ENCODE measurements at places on chromosomes 4 and X.

- no peak overlapping the region for H3K4me3 ChIP-seq
- no peak overlapping the region for H3K27ac ChIP-seq
- peaks cover 6% of the 10 kb centered on the region for H3K4me1 ChIP-seq
- DNase-seq: no peak
Observed at GRCh38 chr4:148305751-148306150, 136.5 kb downstream of the NR3C2 start.

DNA sequence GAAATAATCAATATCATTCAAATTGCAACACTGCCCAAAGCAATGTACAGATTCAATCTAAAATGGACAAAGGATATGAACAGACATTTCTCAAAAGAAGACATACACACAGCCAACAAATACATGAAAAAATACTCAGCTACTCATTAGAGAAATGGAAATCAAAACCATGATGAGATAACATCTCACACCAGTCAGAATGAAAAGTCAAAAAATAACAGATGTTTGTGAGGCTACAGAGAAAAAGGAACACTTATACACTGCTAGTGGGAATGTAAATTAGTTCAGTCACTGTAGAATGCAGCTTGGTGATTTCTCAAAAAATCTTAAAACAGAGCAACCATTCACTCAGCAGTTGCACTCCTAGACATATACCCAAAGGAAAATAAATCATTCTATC, 205.2 kb downstream of the DKK2 start:
- no peaks in the 10 kb centered on the region for H3K36me3 ChIP-seq
- no peaks in the 10 kb centered on the region for H3K27me3 ChIP-seq
- no peak overlapping the region for H3K4me3 ChIP-seq
- no peaks in the 10 kb centered on the region for H3K4me1 ChIP-seq
- DNase-seq: no peak

DNA sequence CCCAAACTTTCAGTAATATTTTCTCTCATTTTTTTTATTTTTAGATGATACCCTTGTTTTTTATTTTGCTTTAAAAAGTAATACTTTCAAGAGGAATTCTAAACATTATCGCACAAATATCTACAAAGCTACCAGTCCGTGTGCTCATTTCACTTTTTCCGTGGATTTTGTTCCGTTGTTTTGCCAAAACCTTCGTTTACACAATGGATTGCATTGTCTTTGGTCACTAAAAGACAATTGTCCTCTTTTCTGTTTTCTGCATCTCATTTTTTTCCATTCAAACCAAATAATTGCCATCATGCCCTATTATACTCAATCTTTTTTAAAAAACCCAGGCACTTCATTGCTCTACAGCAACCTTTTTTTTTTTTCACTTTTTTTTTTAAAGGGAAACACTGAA, 214.9 kb downstream of the CXXC4 start:
- no peaks in the 10 kb centered on the region for H3K27me3 ChIP-seq
- no peaks in the 10 kb centered on the region for H3K4me1 ChIP-seq
- H3K27ac ChIP-seq: no peak overlapping the region

- H3K36me3 ChIP-seq: no peaks in the 10 kb centered on the region
- H3K4me1 ChIP-seq: no peaks in the 10 kb centered on the region
- no peak overlapping the region for H3K4me3 ChIP-seq
- H3K27me3 ChIP-seq: no peaks in the 10 kb centered on the region
- DNase-seq: no peak
Observed at GRCh38 chrX:26019386-26019785, 118.8 kb upstream of the MAGEB18 start.
